ENCODE measurements at places on chromosomes 5 and 9.

DNA sequence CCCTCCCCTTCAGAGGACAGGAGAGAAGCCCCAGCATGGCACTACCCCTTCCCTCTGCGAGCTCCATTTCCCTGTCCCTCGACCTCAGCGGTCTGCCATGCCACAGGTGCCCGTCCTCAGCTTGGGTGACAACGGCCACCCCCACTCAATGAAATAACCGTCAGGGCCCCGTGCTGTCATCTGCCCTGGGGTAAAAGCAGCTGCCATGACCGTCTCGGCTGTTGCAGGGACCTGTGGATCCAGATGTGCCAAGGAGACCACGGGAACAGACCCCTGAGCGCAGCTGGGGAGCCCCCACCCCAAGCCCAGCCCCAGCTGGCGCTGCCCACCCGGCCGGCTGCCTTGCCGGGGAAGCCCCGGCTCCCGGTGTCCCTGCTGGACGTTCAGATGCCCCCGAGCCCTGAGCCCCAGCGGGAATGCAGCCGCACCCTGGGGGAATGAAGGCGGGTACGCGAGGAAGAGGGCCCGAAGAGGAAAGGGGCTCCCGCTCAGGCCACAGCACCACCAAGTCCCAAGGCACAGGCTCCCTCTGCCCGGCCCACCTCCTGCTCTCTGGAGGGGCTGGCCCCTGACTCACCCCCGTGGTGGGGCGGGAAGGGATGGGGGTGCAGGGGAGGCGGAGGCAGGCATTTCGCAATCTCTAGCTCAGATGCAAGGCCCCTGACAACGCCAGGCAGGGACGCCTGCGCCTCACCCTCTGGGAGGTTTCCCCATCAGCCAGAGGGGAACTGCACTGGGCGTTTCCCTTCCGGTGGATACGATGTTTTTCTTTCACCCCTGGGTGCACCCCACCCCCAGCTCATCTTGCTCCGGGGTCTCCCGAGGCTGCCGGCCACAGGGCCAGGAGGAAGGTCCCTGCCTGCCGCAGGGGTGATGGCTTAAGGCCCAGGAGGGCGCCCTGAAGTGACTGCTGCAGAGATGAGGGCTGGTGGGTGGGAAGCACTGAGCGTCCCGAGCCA, 49.2 kb downstream of the NACC2 start:
- no peak for DNase-seq

- no peak for DNase-seq
These were observed 8.0 kb downstream of the SRFBP1 start for GRCh38 chr5:121969660-121970295.

- DNase-seq: no peak
These were observed 107.8 kb downstream of the SMIM23 start for GRCh38 chr5:171893290-171893886.

DNA sequence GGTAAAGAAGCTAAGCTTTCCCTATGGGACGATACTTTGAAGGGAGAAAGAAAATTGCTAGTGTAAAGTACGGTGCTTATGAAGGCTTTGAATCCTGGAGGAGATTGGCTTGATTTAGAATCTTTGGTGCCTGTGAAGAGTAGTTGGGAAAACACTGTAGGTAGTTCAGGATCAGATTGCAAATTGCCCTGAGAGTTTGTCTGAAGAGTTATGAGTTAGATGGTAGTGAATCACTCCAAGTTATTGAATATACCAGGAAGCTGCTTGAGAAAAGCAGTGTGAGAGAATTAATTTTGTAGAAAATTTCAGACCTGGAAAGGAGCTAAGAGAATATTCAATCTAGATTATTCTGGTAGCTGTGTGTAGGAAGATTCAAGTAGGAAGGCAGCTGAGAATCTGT, 11.5 kb downstream of the MAN2A1 start:
- no peak for DNase-seq

- no peak for DNase-seq
These were observed 69.6 kb downstream of the MAN2A1 start for GRCh38 chr5:109759306-109759705.

DNA sequence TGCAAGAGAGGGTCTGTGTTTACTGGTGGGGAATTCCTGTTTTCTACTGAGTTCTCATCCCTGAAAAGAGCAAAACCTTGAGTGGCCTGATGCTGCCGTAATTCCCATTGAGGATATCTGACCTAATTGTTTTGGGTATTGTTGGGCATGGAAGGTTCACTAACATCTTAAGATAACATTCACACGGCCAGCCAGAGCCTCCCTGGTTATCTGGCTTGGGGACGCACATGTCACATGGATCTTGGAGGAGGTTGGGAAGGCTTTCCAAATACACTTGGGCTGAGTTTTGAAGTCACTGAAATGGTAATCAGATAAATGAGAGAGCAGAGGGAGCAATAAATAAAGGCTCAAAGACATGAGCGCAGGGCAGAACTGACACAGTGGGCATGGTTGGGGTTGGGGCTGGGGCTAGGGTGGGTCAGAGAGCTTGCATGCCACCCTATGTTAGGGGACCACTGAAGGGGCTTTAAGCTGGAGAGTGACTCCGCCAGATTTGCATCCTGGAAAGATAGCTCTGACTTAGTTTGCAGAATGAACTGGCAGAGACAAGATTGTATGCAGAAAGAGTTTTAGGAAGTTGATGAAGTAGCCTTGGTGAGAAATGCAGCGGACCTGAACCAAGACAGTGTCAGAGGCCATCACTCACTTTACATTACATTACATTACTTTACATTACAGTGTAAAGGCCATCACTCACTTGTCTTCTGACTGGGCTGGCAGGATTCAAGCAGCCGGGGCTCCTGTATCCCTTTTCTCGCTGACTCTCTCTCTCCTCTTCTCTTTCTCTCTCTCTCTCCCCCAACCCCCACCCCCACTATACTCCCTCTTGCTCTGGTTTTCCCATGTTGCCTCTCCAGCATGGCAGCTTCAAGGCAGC, 24.2 kb downstream of the SLC1A1 start:
- no peak for DNase-seq

Measured in CD4-positive, alpha-beta T cell treated with Interleukin-6 at 100 ng/mL for 8 hours (primary cell).